Thoracic aorta (tissue), 2 donors: ENCODE measurements at places on chromosomes 1 and 21.

- no peak for DNase-seq
These were observed 50.4 kb downstream of the PGBD5 start for GRCh38 chr1:230375780-230376179.

GRCh38 chr1:156471496-156472490 is 28.8 kb downstream of the MEF2D start:
- DNase-seq: peak; percentile 63

GRCh38 chr1:229563241-229563640 is 4.7 kb upstream of the ABCB10 start:
- DNase-seq: no peak

DNA sequence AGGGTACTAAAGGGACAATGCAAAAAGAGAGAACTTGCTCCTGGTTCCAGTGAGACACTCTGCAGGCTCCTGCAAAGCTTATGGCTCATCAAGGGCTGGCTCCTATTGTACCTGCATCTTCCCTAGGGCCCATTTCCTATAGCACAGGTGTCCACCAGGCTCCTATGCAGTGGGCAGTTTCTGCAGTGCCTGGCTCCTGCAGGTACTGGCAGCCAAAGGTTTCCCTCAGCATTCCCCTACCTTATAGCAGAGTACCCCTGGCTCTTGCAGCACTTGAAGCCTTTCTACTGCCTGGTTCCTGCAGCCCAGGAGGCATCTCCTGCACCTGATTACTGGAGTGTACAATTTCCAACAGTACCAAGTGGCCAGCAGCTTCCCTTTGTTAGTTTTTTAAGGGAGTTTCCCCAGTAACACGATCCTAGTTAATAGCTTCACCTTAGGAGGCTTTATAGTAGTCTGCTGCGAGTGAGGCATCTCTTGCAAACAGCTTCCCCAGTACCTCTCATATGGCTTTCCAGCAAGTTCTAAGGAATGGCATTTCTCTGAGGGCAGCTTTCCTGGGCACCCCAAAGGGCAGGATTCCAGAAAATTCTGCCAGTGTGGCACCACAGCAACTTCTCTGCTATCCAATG is 141.7 kb downstream of the DENND1B start:
- no peak for DNase-seq

GRCh38 chr21:39029086-39029755 is 154.0 kb downstream of the PSMG1 start:
- DNase-seq: no peak

- no peak for DNase-seq
These were observed 67.1 kb downstream of the HIVEP3 start for GRCh38 chr1:41851589-41851988.
